ENCODE measurements at places on chromosomes 3 and 15.
A peak's percentile ranks its signal among the peaks of the same experiment; 100 is the strongest.

- DNase-seq: peak; percentile 96
Measured at GRCh38 chr15:39504808-39505207, 76.1 kb upstream of the THBS1 start.

DNA sequence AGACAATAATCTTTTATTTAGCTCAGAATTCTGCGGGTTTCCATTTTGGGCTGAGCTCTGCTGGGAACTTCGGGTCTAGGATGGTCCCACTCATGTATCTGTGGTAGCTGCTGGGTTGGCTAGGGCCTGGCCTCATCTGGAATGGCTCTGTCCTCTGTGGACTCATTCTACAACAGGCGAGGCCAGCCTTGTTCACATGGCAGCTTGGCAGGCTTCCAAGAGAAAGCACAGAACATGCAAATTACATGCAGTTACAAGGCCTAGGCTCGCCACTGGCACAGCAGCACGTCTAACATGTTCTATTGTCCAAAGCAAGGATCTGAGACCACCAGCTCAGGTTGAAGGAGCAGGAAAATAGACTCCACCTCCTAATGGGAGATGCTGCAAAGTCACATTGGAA is 431.4 kb downstream of the PDCD6IP start:
- DNase-seq: no peak

DNA sequence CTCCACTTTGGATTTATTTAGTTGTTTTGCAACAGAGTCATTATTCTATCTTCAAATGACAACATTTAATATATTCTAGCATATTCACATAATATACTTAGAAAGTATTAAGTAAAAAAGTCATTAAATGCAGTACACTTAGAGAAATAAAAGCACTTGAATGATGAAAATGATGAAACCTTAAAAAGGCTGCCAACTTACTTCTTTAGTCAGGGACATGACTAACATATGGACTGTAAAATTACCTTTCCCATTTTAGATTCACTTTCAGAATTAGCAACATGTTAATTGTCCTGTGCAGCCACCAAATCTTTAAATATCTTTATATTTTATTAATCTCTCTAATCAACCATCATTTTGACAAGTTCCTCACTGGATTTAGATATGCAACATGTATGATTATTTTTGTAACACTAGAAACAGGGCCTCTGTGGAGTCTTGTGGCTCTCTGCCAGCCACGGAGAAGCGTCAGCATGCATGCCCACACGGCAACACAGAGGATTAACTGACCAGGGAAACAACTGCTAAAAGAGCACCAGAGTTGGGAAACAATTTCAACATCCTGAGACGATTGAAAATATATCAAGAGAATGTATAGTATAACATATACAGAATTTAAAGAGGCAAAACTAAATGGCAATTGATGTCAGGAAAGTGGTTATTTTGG is 95.7 kb downstream of the ANO10 start:
- no peak for DNase-seq

- DNase-seq: no peak
Measured at GRCh38 chr15:62665449-62665848, 377.1 kb upstream of the TPM1 start.

DNA sequence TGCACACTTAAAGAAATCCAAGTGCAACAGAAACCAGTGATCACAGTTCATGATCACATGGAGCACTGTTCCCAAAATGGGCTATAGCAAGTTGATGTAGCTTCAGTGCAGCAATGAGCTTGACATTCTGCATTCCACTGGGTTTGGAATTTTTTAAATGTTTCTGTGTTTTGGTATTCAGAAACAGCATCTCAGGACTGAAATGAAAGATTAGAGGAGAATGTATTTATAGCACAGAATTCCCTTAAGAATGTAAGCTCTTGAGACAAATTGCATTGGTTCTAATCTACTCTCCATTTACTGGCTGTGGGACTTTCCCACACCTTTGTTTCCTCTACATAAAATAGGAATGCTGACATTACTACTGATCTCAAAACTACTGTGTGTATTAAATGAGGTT is 162.7 kb downstream of the FGF12 start:
- DNase-seq: no peak

DNA sequence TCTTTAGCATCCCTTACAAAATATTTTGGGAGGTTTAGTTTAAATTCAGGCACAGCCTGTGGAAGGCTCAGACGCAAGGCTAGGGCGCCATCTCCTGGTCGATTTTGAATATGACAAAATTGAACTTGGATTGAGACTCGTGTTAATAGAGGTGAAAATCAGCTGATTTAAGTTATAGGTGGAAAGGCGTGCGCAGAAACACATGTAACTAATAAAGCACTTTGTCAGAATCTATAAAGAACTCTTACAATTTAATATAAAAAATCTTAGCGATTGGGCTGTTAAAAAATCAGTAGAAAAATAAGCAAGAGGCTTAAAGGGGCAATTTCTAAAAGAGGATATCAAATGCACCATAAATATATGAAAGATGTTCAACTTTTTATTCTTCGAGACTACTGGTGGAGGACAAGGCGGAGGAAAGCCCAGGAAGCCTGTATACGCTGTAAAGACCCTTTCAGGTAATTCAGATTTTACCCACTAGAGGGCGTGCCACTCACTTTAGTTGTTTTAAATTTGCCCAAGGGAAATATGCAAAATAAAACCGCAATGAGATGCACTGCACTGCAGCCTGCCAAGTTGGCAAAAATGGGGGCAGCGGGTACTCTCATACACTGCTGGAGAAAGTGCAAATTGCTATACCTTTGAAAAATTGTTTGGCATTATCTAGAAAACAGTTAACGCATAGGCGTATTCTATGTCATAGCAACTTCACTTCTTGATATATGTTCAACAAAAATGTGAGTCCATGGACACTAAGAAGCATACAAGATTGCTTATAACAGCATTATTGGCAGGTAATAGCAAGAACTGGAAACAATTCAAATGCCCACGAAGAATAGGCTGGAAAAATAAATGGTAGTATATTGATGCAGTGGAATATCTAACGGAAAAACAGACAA is 64.7 kb downstream of the SLC30A4 start:
- peak; percentile 78 for DNase-seq

GRCh38 chr3:171266740-171267073 is 193.5 kb downstream of the TNIK start:
- no peak for DNase-seq

GRCh38 chr3:23086831-23087230 is 116.3 kb upstream of the UBE2E2 start:
- DNase-seq: no peak
